ENCODE measurements at places on chromosomes 7 and 10.

- no peak for DNase-seq
Measured at GRCh38 chr7:137546671-137547070, 203.1 kb upstream of the PTN start.

DNA sequence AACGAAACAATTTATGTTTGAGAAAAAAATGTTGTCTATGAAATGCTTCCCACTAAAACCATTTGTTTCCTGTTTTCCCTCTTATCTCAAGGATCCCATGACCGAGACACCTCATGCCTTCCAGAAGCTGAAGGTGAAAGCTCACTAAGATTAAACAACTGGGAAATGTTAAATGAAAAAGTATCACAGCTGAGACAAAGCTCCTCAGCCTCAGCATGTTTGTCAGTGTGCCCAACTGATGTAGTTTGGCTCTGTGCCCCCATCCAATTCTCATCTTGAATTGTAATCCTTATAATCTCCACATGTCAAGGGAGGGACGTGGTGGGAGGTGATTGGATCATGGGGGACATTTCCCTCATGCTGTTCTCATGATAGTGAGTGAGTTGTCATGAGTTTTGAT, 327.3 kb downstream of the HTR7 start:
- DNase-seq, result no peak

- no peak for DNase-seq
Measured at GRCh38 chr7:137836541-137836940, 10.2 kb downstream of the DGKI start.

DNA sequence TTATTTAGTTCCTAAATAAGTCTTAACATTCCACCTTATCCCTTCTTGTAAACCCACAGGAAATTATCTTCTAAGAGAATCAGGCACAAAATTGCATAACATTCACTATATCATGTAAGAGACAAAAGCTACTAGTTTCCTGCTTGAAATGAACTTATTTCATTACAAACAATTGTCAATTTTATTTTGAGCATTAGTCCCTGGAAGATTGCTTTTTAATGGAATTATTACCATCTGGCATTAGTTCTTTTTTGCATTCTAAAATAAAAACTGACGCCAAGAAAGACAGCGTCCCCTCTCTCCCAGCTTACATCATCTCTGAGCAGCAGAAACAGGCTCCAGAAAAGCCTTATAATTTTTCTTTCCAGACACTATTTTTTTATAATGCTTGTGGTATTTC, 121.8 kb downstream of the NOC3L start:
- DNase-seq, result no peak

DNA sequence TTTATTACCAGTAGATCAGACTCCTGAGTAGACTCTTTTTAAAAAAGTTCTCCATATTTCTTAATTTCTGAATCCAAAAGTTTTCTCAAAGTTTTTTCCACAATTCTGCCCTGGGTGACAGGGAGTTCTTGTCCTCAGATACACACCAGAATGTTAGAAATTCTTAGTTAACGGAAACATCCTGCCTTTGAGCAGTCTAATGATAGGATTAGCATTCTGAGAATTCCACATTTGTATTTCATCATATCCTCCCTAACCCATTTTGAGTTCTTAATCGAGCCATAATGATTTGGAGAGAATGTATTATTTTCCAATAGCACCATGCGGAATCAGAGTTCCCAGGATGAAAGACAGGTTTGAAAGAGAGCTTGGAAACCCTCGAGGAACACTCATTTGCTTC, 28.9 kb upstream of the MRPS33 start:
- no peak for DNase-seq

- no peak for DNase-seq
Measured at GRCh38 chr7:98719396-98719795, 102.3 kb downstream of the NPTX2 start.

- DNase-seq, result no peak
Measured at GRCh38 chr10:84945791-84946190, 617.4 kb downstream of the CCSER2 start.

GRCh38 chr7:78924581-78924980, 528.9 kb downstream of the MAGI2 start:
- DNase-seq, result no peak

DNA sequence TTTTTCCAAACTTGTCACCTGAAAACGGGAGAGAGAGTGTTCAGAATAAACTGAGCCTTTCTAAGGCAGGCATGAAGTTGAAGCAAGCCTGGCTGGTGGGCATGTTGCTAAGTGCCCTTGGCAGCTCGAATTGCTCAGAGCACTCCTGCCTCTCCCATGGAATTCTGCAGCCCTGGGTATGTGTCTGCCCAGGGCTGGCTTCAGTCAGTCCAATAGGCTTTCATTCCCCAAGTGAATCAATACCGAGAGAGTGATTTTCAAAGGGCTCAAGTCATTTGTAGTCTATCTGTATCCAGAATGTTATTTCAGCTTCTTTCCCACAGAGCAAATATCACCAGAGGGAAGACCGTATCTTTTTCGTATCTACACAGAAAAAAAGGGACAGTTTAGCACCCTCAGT, 415.5 kb upstream of the COBL start:
- no peak for DNase-seq

DNA sequence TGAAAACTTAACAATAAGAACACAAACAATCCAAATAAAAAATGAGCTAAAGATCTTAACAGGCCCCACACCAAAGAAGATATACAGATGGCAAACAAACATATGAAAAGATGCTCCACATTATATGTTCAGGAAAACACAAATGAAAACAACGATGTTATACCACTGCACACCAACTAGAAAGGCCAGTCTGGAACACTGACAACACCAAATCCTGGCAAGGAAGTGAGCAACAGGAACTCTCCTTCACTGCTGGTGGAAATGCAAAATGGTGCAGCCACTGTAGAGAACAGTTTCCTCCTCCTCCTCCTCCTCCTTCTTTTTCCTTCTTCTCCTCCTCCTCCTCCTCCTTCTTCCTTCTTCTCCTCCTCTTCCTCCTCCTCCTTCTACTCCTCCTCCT, 12.2 kb upstream of the NCAPG2 start:
- no peak for DNase-seq

GRCh38 chr7:2217716-2218443, 14.9 kb downstream of the MAD1L1 start:
- no peak for DNase-seq

GRCh38 chr7:127854383-127854782, 176.9 kb downstream of the LRRC4 start:
- no peak for DNase-seq

- no peak for DNase-seq
Measured at GRCh38 chr10:55786461-55787050, 574.5 kb downstream of the ZWINT start.

- DNase-seq, result no peak
Measured at GRCh38 chr7:82179311-82179710, 264.3 kb downstream of the CACNA2D1 start.

GRCh38 chr10:19247843-19248242, 199.2 kb downstream of the MALRD1 start:
- no peak for DNase-seq

DNA sequence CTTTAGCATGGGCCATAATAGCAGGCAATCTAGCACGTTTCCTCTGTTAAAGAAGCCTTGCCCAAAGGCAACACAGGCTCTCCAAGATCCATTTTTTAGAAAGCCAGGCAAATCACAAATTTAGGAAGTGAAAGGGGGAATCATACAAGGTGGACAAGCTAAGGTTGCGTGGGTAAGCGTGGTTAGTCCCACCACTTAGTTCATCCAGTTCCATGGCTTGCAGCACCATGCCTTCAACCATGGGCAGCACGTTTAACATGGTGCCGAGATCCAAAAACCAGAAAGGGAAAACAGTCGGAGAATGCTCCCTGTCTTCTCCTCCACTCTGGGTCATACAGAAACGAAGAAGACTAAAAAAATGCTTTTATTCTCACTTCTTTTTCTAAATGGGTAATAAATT, 234.4 kb upstream of the IMMP2L start:
- no peak for DNase-seq

DNA sequence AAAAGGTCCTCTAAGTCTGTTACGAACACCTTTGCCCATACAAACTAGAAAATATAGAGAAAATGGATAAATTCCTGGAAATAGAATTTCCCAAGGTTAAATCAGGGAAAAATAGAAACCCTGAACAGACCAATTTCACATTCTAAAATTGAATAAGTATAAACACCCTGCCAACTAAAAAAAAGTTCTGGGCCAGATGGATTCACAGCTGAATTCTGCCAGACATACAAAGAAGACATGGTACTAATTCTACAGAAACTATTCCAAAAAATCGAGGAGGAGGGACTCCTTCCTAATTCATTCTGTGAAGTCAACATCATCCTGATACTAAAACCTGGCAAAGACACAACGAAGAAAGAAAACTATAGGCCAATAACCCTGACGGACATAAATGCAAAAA, 400.4 kb upstream of the SEMA3A start:
- no peak for DNase-seq

GRCh38 chr7:32164341-32164996, 94.3 kb upstream of the PDE1C start:
- no peak for DNase-seq

DNA sequence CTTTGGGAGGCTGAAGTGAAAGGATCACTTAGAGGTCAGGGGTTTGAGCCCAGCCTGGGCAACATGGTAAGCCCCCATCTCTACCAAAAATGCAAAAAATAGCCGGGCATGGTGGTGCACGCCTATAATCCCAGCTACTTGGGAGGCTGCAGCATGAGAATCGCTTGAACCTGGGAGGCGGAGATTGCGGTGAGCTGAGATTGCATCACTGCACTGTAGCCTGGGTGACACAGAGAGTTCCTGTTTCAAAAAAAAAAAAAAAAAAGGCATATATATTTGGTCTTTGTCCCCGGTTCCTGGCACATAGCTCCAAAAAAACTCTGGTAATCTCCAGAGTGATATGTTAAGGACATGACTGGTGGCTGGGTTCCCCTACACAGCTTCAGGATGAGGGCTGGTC, 147.3 kb downstream of the SEC23IP start:
- DNase-seq, result no peak

DNA sequence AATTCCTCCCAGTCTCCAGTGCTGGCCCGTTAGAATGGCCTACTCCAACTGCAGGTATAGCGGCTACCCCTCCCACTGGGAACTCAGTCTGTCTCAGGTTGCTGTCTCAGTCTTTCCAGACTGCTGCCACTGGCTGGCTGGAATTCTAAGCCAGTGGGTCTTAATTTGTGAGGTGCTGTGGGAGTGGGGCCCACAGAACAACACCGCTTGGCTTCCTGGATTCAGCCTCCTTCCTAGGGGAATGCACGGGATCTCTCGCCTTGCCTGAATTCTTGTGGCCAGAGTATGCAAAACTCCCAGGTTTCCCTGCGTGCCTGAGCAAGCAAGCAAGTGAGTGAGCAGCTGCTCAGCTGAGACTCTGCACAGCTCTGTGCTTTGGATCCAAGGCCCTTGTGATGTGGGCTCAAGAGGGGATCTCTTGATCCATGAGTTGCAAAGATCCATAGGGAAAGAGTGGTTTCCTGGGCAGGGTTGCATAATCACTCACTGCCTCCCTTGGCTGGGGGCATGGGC, 41.5 kb upstream of the GPR141 start:
- DNase-seq, result no peak

DNA sequence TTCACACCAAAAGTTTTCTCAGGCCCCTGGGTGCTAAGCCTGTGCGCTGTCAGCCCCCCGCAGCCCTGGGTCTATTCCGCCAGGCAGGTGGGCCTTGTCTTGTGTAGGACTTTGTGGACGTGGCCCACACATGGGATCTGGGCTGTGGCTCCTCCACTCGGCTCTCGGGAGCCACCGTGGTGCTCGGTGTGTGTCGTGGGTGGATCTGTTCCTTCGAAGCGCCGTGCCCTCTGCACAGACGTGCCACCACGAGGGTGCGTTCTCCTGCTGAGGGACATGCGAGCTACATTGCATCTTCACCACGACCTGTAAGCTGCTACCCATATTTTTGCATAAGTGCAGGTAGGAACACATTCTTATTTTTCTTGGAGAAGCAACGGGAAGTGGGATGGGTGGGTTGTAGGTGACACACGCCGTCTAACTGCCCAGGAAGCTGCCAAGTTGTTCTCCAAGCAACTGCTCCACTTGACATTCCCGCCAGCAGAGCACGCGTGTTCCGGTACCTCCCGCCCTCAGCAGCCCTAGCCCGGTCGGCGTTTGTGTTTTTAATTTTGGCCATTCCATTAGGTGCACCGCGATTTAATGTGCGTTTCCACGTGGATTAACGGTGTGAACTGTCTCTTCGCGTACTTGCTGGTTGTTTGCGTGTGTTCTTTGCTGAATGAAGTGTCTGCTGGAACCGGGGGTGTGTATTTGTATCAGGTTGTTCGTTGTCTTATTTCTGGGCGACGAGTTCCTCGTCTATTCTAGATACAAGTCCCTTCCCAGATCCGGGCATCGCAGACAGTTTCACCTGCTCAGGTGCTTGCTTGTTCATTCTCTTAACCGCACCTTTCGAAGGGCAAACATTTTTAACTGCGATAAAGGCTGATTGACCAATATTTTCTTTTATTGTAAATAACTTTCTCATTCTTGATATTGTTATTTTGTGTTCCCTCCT, 47.4 kb upstream of the CFAP46 start:
- DNase-seq, result no peak

- DNase-seq, result no peak
Measured at GRCh38 chr7:156577645-156578577, 62.7 kb upstream of the RNF32 start.

DNA sequence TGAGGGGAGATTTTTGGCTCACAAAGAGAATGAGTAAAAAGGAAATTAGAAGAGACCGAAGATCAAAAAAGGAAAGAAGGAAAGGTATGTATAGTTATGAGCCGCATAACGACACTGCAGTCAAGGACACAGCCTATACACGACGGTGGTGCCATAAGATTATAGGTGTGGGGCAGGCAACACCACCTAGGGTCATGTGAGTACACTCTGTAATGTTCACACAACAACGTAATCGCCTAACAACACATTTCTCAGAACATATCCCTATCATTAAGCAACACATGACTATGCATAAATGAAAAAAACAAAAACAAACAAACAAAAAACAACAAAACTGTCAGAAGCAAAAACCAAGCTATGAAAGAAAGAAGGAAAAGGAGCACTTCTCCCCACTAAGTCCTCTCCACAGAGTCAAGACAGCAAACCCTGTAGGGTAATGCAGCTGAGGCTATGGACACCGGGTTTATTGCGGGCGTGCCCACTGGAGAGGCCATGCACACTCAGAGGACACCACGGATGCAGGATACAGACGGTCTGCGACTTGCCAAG, 45.1 kb downstream of the PIP4K2A start:
- no peak for DNase-seq

DNA sequence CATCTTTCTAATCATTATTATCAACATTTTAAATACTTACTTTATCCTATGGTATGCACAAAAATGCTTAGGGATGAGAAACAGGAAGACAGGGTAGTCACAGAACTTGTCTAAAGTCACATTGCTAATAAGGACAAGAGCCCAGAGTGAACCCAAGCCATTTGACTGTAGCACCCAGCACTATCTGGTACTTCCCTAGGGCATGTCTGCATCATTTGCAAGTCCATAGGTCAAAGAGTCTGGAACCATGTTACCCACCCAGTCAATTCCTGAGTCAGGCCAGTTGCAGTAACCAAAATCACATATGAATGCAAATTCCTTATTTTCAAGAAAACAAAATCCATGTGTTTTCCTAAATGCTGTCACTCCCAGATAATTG, 19.1 kb downstream of the ASAH2 start:
- DNase-seq, result no peak

- DNase-seq, result no peak
Measured at GRCh38 chr7:30472784-30473775, 5.5 kb downstream of the NOD1 start.

GRCh38 chr7:92057375-92057774, 76.9 kb downstream of the CYP51A1 start:
- no peak for DNase-seq
